ENCODE measurements at places on chromosomes 4 and X. TPM values are rescaled to one million over a fixed set of nuclear protein-coding genes. Genes with fewer than 3 reads are reported as not detected.

- no peak for DNase-seq
These were observed 49.6 kb upstream of the PROM1 start for GRCh38 chr4:16133406-16133805.

The ZNF275 gene
- 9.8 TPM for total RNA-seq

The ARMCX4 gene
- total RNA-seq = 0.15 TPM

GRCh38 chr4:118920247-118920646, 31.6 kb downstream of the SYNPO2 start:
- DNase-seq = no peak

DNA sequence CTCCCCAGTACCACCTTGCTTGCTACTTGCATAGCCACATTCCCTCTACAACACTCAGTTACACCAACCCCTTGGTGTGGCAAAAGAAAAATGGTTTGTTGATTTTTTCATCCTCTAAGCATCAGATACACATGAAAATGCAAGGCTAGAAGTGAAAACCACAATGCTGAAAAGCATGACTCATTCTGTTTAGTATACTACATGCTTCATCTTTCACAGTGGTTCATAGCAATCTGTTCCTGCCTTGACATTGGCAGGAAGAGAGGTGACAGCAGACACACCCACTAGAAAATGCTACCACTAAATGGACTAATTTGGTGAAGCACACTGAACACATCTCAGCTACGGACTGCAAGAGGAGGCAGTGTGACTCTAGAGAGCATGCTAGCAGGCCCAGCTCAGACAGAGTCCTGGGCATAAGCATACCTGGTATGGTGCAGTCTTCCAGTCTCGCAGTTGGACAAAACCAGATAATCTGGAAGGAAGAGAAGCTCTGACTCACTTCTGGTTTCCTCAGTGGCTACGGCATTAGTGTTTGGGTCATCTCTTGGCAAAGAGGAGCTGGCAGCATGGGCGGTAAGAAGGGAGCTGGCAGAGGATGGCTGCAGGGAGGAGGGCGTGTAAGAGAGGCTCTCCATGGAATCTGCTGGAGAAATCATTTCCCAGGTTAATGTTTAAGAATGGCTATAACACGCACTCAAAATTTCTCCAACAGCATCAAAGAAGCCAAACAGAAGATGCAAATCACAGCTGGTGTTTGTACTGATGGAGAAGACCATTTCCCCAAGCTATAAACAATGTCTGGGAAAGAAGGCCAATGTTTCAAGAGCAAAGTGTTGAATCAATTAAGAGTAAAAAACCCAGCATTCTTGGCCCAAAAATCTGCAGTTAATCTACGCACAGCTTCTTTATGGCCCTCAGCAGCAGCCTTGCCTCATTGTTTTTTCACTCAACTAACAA, 37.8 kb downstream of the GAB3 start:
- DNase-seq = no peak

GRCh38 chr4:69610484-69610883, 29.0 kb downstream of the UGT2A2 start:
- no peak for DNase-seq

The GC gene
- total RNA-seq = 1.8 TPM

- DNase-seq = no peak
These were observed 119.1 kb upstream of the GATB start for GRCh38 chr4:151879705-151880445.

- DNase-seq = no peak
These were observed 329.6 kb upstream of the CLNK start for GRCh38 chr4:11014199-11014598.

DNA sequence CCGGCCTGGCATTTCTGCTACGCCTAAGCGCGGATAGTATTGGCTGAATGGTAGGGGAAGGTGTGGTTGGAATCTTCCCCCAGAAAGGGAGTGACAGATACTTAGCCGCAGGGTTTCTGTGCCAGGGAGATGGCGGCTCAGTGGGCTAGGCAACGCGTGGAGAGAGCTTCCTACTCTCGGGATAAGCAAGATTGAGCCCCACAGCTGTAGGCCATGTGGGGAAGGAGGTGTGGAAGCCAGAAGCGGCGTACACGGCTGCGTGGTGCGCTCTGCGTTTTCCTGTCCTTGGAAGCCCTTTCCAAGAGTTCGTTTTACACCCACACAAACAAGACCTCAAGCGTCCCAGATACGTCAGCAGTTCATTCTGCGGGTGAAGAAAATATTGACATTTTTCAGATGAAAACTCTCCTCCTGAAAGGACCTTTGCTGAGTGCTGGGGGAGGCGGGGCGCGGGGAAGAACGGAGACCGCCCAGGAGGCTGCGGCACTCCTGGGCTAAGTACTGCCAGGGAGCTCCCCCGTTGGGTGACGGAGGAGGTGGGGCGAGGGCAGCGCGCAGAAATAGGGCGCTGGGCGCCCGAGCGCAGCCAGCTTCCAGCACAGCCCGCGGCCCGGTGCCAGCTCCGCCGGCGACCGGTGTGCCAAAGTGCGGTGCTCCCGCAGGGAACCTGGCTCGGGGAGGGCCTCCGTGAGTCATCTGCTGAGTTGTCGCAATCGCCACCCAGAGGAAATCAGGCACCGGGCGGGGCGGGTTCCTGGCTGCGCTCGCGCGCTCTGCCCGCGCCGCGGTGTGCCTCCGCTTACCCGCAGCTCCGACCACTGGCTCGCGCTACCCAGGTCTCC, at the start of gene GPAT3:
Gene GPAT3 (plus strand): TSS at position 589 of the 842 bp plus-strand sequence. CDS start 515 bp downstream, outside the sequence.
- DNase-seq = peak; percentile 75

The FRAS1 gene
- total RNA-seq = 33.5 TPM

The SPANXA1 gene
- total RNA-seq = not detected

- no peak for DNase-seq
These were observed 37.2 kb downstream of the PPM1K start for GRCh38 chr4:88247148-88247547.

The NWD2 gene
- total RNA-seq = not detected

The CT45A3 gene
- 0.30 TPM for total RNA-seq

- no peak for DNase-seq
These were observed 85.7 kb downstream of the FAM53A start for GRCh38 chr4:1598206-1599025.

The LINC00632 gene
- total RNA-seq = 0.15 TPM

DNA sequence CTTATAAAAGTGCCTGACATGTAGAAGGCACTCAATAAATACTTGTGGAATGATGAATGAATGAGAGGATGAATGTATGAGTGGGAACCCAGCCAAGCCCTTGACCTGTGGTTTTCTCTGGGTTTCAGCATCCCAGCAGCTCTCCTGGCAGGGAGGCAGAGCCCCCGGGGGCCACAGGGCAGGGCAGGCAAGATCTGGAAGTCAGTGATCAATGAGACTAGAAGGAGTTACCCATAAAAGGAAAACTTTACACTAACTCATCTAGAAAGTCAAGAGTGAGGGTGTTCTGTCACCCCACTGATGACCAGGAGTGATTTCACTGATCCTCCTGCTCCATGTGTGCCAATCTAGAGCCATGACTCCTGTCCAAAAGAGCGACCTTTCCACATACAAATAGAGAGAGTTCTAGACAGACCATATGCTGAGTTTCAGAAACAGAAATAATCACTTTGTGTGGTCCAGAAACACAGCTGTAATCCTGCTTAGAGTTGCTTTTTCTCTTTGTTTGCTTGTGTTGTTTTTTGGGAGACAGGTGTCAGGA, 37.4 kb downstream of the MGARP start:
- no peak for DNase-seq

The FATE1 gene
- total RNA-seq = not detected

GRCh38 chr4:153211986-153212728, 7.9 kb downstream of the TRIM2 start:
- no peak for DNase-seq

DNA sequence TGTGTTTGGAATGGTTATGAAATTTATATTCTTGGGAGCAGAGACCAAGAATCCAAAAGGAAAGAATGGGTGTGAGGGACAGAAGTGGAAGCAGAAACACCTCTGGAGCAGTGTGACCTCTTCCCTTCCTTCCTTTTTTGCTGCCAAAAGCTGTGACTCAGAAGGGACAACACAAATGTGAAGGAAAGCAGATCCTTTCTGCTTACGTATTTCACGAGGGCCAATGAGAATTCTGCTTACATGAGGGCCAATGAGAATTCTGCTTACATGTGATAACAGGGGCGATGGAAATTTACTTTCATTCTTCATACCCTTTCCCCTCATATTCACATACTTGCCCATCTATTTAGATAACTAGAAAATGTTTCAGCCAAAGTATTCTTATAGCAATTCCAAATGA, 404.6 kb downstream of the PRDM5 start:
- peak; percentile 63 for DNase-seq

- peak; percentile 7 for DNase-seq
These were observed 21.1 kb upstream of the MAP7D3 start for GRCh38 chrX:136272325-136272724.

GRCh38 chr4:105057370-105058105, 89.1 kb upstream of the TET2 start:
- DNase-seq = no peak

The MAPK10 gene
- 0.52 TPM for total RNA-seq

Data from HCT116 (cell line).